A549 treated with ZK216348 at 1 μM for 4 hours (cell line): ENCODE measurements at places on chromosomes 5 and 9. TPM values are rescaled to one million over a fixed set of nuclear protein-coding genes. Genes with fewer than 3 reads are reported as not detected.

Gene CXXC5
- 12.7 to 22.8 TPM (median 19.7 TPM) in 5 replicates for total RNA-seq

Gene GGTA1
- not detected in 5 replicates for total RNA-seq

Gene IFNA21
- not detected in 5 replicates for total RNA-seq

Gene GALNT12
- 3.4 to 5.2 TPM (median 4.0 TPM) in 5 replicates for total RNA-seq

Gene MAMDC2
- total RNA-seq: 0.18 to 0.43 TPM (median 0.21 TPM) in 5 replicates

Gene SLC28A3
- total RNA-seq: 0.04 TPM in 1 of 5 replicates, not detected in the others

Gene ADGRD2
- total RNA-seq: not detected in 5 replicates

Gene WDR31
- total RNA-seq: 0.94 to 1.5 TPM (median 1.2 TPM) in 5 replicates

Gene SMIM15
- 61.5 to 101 TPM (median 76.9 TPM) in 5 replicates for total RNA-seq

Gene C9orf50
- not detected in 5 replicates for total RNA-seq

Gene NIM1K
- total RNA-seq: 0.16 to 0.39 TPM (median 0.23 TPM) in 4 of 5 replicates, not detected in the other

Gene ACTBL2
- total RNA-seq: 0.09 to 0.12 TPM in 2 of 5 replicates, not detected in the others

Gene PKD2L2
- not detected in 5 replicates for total RNA-seq

Gene SPATA6L
- 1.8 to 2.5 TPM (median 2.0 TPM) in 5 replicates for total RNA-seq

Gene CRAT
- total RNA-seq: 20.8 to 32.8 TPM (median 29.3 TPM) in 5 replicates

Gene SPINK7
- not detected in 5 replicates for total RNA-seq

Gene FBLL1
- total RNA-seq: 0.09 to 0.36 TPM in 2 of 5 replicates, not detected in the others

Gene IFNA8
- total RNA-seq: not detected in 5 replicates

Gene GFI1B
- not detected in 5 replicates for total RNA-seq
